ENCODE measurements at places on chromosomes 13 and 19. TPM values are rescaled to one million over a fixed set of nuclear protein-coding genes. Genes with fewer than 3 reads are reported as not detected.

Gene SH2D3A
- 1.2 TPM for total RNA-seq

Gene ZNF470
- 2.2 TPM for total RNA-seq

Gene C2CD4C
- under 0.01 TPM for total RNA-seq

Gene CLEC17A
- total RNA-seq: not detected

Gene CAPN12
- not detected for total RNA-seq

Gene CALM3
- total RNA-seq: 296 TPM

Gene KLF12
- 0.60 TPM for total RNA-seq

Gene ETV2
- 0.30 TPM for total RNA-seq

Gene REX1BD
- 153 TPM for total RNA-seq

Gene NKPD1
- 0.05 TPM for total RNA-seq

Gene CAMSAP3
- total RNA-seq: not detected

Gene OR4F17
- not detected for total RNA-seq

Gene SBK2
- total RNA-seq: not detected

Gene ZNF723
- total RNA-seq: not detected

Gene SLC1A6
- not detected for total RNA-seq

Gene DACT3
- 0.20 TPM for total RNA-seq

Gene NRTN
- total RNA-seq: not detected

Gene CACNG6
- 3.9 TPM for total RNA-seq

Gene OLFM2
- not detected for total RNA-seq

Measured in mammary microvascular endothelial cell (primary cell).